Smooth muscle cell of bladder (primary cell): ENCODE measurements at places on chromosomes 4 and X. TPM values are rescaled to one million over a fixed set of nuclear protein-coding genes. Genes with fewer than 3 reads are reported as not detected.

Gene SFRP2
- total RNA-seq = 2.0 TPM in 1 of 2 replicates, not detected in the other

Gene GAGE12J
- total RNA-seq = not detected in 2 replicates

Gene HSFX2
- 0.14 and 0.28 TPM in 2 replicates for total RNA-seq

Gene ASB9
- 0.55 and 0.57 TPM in 2 replicates for total RNA-seq

Gene RAI2
- 0.14 and 0.92 TPM in 2 replicates for total RNA-seq

Gene RELL1
- 93.4 and 97.6 TPM in 2 replicates for total RNA-seq

Gene TRIM2
- 72.0 and 93.4 TPM in 2 replicates for total RNA-seq

Gene MAOA
- total RNA-seq = 4.8 and 9.0 TPM in 2 replicates

Gene GPR78
- total RNA-seq = 1.1 and 3.0 TPM in 2 replicates

Gene CACNA1F
- not detected in 2 replicates for total RNA-seq

Gene RHOXF1
- not detected in 2 replicates for total RNA-seq

Gene BCLAF3
- total RNA-seq = 4.8 and 6.1 TPM in 2 replicates

Gene GC
- total RNA-seq = not detected in 2 replicates

Gene WDR17
- 1.5 and 1.6 TPM in 2 replicates for total RNA-seq

Gene ETDA
- not detected in 2 replicates for total RNA-seq

Gene PPARGC1A
- total RNA-seq = 0.37 and 0.43 TPM in 2 replicates

Gene SHROOM2
- under 0.01 TPM in 2 replicates for total RNA-seq

Gene SPP1
- total RNA-seq = 0.43 and 1.3 TPM in 2 replicates
